NCI-H460 (cell line): ENCODE measurements at places on chromosomes 5 and 9. TPM values are rescaled to one million over a fixed set of nuclear protein-coding genes. Genes with fewer than 3 reads are reported as not detected.

- DNase-seq, result peak; percentile 11
Observed at GRCh38 chr9:23492126-23493002, 333.7 kb downstream of the ELAVL2 start.

- no peak for DNase-seq
Observed at GRCh38 chr5:15529013-15529412, 29.0 kb downstream of the FBXL7 start.

DNA sequence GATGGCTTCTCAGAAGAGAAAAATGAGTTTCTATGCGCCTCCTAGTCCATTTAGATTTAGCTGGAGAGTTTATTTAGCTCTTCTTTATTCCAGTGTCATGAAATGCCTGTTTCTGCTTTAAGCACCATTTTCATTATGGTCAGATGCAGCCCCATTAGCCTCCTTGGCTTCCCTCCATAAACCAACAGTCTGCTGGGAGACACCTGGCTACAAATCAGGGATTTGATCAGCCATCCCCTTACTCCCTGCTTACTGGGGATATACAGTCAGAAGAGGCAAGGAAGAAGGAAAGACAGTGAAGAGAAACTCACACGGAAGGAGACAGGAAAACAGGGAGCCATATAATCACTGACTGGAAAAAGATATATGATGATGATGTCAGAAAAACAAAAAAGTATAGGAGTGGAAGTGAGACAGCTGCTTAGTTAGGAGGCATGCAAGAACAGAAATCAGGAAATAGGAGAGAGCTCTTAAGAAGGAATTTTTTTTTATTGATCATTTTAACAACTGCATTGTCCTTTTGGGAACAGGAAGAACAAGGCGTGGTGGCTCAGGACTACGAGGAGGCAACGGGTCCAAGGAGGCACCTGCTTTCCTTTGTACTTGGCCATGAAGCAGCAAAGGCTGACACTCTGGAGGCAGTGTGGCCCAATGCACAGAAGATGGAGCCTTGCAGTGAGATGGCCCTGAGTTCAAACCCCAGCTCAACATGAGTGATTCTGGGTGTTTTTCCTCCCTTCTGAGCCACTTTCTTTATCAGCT, 56.1 kb downstream of the MED27 start:
- DNase-seq, result no peak

DNA sequence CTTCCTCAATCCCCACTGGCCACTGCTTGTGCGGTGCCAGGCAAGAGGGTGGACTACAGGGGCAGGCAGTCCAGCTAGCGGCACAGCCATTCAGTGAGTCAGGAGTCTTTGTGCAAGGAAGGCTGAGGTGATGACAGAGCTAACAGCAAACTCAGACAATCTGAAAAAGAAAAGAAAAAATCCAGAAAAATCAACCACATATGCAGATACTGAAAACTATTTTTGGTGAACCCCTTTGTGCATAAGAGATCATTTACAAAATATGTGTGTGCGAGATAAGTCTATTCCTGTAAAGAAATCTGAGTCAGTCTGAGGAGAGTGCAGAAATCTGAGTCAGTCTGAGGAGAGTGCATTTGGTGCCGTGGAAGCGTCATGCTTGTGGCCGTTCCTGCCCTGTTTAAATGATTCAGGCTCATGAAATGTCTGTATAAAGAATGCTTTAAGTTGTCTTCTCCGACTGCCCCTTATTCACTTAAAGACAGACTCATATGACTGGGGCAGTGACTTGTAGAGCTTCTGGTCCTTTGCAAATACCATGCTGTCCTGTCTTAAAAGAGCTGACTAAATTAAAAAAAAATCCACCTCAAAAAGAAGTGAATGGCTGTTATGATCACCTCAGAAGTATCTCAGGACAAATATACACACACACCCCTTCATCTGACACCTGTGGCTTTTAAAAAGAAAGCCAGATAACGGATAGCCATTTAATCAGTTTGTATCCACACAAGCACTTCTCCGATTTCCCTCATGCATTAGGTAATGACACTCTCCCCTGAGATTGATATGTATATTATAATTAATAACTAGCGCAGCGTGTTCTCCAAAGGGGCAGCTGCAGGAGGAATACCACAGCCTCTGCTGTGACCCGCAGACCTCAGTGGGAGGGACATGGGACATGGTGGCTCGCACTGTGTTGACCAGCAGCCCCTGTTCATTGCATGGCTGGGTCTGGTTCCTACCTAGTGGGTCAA, 47.3 kb downstream of the TRIO start:
- peak; percentile 67 for DNase-seq

GRCh38 chr9:68619072-68619471, 78.4 kb upstream of the TMEM252 start:
- DNase-seq, result no peak

GRCh38 chr5:137570070-137570469, 70.9 kb upstream of the SPOCK1 start:
- DNase-seq, result no peak

- no peak for DNase-seq
Observed at GRCh38 chr5:115607935-115608334, 5.7 kb upstream of the TICAM2 start.

DNA sequence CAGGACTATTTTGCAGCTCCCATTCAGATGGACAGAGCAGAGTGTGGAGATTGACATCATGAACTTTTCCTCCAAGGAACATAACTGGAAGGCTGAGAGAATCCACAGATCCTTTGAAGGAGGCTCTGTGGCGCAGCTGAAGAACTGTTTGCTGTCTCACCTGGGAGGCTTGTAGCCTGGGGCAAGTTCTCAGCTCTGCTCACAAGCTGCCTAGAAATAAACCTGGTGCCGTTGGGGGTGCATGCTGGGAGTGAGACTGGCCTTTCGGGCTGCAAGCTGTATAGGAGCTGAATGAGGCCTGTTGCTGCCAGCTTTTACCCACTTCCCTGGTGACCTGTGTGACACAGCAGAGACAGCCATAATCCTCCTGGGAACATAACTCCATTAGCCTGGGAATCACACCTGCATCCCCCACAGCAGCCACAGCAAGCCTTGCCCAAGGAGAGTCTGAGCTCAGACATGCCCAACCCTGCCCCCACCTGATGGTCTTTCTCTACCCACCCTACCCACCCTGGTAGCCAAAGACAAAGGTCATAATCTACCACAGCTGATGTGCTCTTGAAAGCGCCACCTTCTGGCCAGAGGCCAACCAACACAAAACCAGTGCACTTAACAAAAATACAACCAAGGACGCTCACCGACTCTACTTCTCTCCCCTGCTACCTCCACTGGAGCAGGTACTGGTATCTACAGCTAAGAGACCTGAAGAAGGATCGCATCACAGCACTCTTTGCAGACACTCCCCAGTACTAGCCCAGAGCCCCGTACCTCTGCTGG, 205.1 kb upstream of the MRPS30 start:
- no peak for DNase-seq

- no peak for DNase-seq
Observed at GRCh38 chr9:70852711-70853240, 268.6 kb downstream of the TRPM3 start.

- DNase-seq, result no peak
Observed at GRCh38 chr9:133258061-133259015, 16.7 kb downstream of the ABO start.

DNA sequence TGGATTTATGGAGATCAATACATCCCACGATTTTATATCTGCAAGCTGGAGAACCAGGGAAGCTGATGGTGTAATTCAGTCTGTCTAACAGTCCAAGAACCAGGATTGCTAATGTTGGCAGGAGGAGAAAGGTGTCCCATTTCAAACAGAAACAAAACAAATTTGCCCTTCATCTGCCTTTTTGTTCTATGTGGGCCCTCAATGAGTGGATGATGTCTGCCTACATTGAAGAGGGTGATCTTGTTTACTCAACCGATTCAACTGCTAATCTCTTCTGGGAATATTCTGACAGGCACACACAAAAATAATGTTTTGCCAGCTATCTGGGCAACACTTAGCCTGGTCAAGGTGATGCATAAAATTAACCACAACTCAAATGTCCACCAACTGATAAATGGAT, 65.1 kb upstream of the IL33 start:
- no peak for DNase-seq

- no peak for DNase-seq
Observed at GRCh38 chr5:157828105-157828943, 30.6 kb downstream of the CLINT1 start.

DNA sequence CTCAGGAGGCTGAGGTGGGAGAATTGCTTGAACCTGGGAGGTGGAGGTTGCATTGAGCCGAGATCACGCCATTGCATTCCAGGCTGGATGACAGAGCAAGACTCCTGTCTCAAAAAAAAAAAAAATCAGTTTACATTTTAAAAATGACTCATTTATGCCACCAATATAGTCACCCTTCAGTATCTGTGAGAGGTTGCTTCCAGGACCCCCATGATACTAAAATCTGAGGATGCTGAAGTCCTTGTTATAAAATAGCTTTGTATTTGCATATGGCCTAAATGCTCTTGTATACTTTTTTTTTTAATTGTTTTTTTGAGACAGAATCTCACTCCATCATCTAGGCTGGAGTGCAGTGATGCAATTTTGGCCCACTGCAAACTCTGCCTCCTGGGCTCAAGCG, 5.8 kb downstream of the OCLN start:
- DNase-seq, result no peak

DNA sequence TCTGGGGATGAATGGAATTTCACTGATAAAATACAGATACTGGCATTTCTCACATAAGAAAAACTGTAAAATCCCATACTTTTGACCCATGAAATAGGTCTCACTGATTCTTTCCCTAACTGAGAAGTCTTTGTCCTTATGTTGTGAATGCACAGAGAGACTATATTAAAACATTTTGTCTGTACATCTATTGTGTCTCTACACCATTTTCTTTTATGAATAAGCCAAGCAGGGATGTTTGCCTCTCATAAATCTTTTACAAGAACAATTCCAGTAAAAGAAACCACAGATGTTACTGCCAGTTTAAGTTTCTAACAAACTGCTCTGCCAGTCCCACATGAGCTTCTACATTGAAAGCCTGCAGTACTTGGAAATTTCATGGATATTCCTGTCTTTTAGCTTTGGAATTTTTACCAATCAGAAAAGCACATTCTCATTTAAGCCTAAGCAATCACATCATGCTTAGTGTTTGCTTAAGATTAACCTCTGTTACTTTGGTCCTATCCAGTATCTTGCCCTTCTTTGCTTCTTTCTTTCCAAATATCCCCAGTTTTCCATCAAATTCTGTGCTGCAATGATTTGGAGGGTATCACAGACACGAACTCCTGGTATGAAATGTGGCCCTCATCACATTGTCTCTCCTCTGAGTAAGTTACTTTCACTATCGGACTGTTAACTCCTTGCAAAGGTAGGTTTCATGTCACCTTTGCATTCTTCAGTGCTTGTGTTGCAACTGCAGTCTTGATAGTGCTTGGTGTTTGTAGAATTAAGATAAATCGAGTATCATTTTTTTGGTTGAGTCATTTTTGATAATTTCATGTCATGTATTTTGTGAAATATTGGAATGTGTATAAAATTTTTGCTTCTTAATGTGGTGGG, 415.1 kb upstream of the ADAMTSL1 start:
- no peak for DNase-seq

DNA sequence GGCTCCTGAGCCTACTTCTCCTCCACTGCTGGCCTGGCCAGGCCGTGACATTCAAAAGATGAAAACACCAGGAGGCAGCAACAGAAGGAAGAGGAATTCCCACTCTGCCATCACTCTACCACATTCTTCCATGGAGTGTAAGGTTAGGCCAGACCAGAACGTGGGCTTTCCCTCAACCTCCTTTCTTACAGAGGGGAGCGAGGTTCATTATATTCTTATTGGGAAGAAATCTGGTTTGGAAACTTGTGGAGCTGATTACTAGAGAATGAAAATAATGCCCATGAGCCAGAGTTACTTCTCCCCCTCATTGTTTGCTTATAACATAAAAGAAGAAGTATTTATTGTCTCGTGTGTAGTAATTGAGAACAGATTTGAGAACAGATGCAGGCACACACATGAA, 136.3 kb upstream of the BASP1 start:
- no peak for DNase-seq

DNA sequence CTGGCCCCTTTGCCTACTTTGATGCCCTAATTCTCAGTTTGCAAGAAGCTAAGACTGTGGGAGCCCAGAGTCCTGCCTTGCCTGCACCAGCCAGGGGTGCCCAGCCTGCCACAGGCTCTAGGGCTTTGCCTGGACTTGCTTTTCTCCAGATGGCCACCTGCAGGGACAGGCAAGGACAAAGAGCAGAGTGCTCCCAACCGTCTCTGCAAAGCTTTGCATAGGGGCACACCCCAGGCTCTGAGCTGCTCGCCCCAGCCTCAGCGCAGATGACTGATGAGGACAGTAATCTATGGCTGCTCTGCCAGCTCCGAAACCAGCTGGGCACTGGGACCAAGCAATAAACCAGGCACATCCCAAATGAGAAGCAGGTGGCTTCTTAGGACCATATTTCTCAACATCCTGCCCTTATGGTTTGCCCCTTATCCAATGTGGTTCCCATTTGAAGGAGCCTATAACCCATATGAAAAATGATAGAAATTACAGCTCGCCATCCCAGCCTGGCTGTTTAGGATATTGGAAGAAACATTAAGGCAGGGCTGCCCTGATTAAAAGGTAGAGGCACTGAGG, 25.4 kb upstream of the TCF7 start:
- no peak for DNase-seq

DNA sequence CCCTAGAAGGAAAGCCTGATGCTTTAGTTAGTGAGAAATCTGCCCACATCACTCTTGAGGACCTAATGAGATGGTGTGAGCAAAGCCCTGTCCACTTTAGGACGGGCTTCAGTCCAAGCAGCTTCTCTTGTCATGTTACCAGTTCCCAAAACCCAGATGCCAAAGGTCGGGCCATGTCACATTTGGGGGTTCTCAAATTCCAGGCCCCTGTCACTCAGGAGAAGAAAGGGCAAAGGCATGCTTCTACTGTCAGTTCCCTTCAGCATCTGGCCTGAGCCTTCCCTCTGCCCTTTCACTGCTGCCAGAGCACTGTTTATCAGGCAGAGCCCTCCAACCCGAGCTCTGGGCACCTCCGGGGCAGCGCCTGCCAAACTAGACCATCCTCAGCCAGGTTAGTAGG, 556.0 kb downstream of the BNC2 start:
- DNase-seq, result no peak

- DNase-seq, result peak; percentile 86
Observed at GRCh38 chr5:91386120-91386519, 3.0 kb upstream of the ARRDC3 start.

PPP1R26 gene
- 37.3 and 39.3 TPM in 2 replicates for total RNA-seq

RNF183 gene
- total RNA-seq, result 0.32 TPM in 1 of 2 replicates, not detected in the other

PCDHGB1 gene
- total RNA-seq, result 1.1 and 2.6 TPM in 2 replicates

DRD1 gene
- total RNA-seq, result not detected in 2 replicates

ACTBL2 gene
- total RNA-seq, result not detected in 2 replicates

GKAP1 gene
- 4.4 and 6.8 TPM in 2 replicates for total RNA-seq

CKMT2 gene
- total RNA-seq, result not detected in 2 replicates

SPINK1 gene
- not detected in 2 replicates for total RNA-seq

CDK5RAP2 gene
- total RNA-seq, result 82.7 and 92.3 TPM in 2 replicates
